ENCODE measurements at places on chromosomes 5 and 9.

DNA sequence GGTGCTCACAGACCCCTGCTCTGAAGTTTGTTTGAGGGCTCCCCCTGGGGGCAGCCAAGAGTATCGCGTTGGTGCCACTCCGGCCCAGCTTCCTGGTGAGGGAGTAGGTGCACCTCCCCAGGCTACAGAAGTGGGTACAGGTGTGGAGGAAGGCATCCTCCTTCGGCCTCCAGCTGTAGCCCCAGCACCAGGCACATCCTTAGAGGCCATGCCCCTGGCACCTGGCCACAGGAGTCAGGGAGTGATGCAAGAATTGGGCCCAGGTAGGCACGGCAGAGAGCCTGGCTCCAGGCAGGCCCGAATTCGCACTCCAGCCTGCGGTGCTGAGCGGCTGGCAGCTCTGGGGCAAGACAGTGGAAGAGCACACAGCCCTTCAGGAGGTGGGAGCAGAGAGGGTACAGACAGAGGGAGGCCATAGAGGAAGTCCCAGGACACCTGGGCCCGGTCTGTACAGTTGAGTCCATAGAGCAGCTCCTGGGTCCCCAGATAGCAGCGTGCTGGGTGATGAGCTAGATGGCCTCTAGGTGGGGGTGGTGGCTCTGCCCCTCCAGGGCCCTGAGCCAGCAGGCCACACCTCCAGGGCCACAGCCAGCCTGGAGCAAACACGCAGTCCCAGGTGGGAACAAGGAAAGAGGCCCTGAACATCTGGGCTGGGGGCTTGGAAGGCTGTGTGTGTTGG is 2.4 kb downstream of the SAPCD2 start:
- DNase-seq = peak; percentile 78

DNA sequence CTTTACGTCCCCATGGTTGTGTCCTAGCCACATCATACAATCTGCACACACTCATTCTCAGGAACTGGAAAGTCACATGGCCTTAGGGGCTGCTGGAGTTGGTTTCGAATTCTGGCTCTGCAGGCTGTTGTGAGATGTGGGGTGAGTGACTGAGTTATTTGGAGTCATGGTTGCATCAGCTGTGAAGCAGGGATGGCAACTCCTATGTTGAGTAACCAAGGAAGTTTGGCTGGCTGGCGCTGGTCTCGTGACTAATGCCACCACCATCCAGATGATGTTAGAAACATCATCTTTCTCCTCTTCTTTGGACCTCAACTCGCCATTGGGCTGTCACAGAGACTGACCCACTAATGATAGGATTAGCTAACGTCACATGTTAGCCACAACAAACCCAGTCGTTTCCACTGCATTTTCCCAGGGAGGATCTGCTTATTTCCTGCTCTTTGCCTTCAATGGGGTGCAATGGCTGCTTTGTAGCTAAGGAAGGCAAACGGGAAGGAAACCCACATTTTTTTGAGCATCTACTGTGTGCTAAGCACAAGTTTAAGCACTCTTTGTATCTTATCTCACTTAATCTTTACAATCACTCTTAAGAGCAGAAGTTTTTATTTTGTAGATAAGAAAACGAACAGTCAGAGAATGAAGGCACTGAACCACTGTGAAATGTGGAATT is 78.1 kb upstream of the UBTD2 start:
- no peak for DNase-seq

DNA sequence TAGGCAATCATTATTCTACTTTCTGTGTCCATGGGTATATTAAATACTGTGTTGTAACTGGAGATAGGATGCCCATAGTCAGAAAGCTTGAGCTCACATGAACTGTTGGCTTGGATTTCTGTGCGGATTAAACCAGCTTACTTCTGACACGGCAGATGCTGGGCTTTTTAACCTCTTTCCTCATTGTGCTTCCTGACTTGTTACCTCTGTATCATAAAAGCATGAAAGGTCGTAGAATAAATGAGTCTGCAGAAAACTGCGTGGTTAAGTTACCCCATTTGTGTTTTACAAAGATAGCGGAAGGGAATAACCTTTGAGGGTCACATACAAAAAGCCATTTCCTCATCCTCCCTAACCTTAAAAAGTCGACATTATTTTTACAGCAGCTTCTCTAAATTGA is 199.5 kb upstream of the DMRT1 start:
- DNase-seq = peak; percentile 79

DNA sequence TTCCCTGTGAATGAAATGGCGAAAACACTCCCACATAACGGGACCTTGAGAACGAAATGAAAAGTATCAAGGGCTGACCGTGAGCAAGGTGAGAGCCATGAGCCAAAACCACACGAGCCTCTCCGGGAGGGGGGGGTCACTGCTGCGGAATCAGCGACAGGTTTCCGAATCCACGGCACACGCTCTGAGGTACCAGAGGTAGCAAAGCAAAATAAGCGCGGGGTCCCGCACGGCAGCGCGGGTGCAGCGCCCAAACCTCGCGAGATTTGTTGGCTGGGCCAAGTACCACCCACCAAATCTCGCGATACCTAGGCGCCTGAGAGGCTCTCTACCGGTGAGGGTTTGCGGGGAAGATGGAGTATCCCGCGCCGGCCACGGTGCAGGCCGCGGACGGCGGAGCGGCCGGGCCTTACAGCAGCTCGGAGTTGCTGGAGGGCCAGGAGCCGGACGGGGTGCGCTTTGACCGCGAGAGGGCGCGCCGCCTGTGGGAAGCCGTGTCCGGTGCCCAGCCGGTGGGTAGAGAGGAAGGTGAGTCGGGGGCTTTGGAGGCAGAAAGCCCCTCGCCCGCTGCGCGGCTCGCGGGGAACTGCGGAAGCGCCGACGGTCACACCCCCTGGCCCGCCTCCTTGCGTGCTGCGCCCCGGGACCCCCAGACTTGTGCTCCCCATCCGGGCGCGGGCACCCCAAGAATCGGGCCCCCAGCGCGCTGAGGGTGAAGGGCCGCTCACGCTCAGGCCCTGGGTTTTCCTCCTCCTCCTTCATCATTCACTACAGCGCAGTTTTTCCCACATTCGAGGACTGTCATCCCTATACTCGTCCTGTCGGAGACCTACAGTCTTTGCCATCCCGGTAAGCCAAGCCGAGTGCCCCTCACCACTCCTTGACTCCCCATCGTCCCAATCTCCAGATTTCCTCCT is at the start of gene ZNF346:
Gene ZNF346, plus strand, starts transcription at position 311 of the 917 bp plus-strand sequence. Its CDS starts 43 bp downstream, at position 354.
- DNase-seq = peak; percentile 81

DNA sequence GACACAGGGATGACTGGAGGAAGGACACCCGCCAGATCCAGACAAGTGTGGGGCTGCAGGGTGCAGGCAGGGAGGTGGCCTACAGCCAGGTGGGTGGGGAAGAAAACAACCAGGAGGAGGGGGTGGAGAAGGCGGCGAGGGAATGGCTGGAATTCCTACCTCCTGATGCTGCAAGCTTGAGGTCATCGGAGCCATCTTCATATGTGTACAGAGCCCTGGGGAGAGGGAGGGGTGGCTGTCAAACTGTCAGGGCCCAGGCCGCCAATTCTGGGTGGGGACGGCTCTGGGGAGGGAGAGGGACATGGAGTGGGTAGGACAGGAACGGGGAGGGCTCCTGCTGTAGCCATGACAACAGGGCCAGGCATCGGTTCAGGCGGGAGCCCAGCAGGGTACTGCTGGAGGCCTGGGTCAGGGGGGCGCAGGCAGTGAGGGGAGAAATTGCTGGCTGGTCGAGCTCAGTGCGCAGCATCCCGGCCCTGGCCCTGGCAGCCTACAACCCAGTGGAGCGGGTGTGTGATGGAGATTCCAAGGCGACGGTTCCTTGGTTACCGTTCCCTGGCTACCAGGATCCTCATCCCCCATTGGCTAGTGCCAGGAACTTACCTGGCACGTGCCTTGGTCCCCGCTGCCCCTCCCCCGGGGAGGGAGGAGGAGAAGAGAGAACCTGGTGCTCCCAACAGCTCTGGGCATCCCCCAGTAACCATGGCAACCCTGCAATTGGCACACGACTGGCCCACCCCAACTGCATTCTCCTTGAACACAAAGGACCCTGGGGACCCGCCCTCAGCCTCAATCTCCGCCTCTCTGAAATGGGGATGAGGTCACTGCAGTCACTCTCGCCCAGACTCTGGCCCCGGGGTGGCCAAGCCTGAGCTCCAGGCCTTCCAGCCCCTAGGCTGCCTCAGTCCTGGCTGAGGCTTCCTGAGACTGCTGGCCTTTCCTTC is 4.5 kb downstream of the DBN1 start:
- DNase-seq = no peak

DNA sequence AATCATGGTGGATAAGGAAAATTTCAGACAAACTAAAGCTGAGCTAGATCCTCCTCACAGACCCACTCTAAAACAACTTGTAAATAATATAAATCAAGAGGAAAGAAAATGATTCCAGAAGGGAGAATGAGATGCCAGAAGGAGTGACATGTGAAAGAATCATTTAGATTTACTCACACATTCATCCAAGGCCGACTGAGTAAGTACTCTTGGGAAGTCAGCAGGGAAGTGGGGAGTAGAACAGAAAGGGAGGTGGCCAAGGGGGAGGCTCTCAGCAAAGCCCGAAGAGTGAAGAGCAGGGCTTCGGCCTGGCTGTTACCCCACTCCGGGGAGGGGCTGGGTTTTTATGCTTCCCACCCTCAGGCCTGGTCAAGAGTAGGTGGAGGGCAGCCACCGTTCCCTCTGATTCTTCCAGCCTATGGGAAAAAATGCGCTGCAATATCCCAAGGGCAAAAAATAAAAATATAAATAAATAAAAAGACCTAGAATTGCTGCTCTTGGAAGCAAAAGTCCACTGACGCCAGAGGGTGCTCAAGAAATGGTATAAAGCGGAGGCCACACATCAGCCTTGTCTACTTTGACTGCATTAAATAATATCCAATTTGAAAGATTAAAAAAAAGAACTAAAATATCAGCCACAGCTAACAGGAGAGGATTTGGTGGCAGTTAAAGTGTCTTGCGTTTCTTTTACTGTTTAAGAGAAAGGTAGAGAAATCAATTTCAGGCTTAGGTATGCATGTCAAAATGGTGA is 110.2 kb upstream of the COL5A1 start:
- no peak for DNase-seq

- DNase-seq = peak; percentile 26
These were observed 872 bp downstream of the TXNDC15 start for GRCh38 chr5:134874831-134875655.

- DNase-seq = peak; percentile 35
These were observed 965 bp downstream of the PTGDS start for GRCh38 chr9:136978073-136978864.

- DNase-seq = peak; percentile 48
These were observed 177.9 kb downstream of the C9orf50 start for GRCh38 chr9:129442803-129443511.

- no peak for DNase-seq
These were observed 33.5 kb upstream of the ALDOB start for GRCh38 chr9:101469026-101469425.

GRCh38 chr5:15627109-15627508 is 127.1 kb downstream of the FBXL7 start:
- DNase-seq = no peak

DNA sequence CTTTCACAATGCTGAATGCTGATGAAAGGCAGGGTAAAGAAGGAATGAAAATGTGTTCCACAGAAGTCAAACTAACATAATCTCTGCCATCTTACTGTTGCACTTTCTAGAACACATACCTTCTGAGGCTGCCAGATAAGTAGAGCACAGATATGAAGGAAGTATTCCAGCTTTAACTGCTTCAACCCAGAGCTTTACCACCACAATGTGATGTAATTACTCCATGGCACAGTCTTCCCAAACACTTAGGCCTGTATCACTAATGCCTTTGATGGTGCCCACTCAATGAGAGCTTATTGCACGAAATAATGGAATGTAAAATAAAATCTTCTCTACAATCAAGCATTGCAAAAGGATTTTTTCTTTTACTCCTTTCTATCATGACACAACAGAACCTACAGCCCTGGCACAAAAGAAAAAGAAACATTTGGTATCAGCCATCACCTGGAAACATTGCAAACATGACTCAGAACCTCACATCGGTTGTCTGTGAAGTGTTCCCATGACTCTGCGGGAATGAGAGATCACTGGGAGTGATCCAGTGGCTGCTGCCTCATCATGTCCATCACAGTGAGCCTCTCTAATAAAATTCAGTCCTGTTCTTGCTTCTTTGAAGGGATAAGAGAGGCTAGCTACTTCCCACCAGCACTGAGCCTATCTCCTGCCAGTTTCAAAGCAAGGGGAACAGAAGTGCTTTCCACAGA is 385.8 kb downstream of the EFNA5 start:
- no peak for DNase-seq

GRCh38 chr9:126671381-126671831 is 57.7 kb downstream of the LMX1B start:
- DNase-seq = peak; percentile 42

- peak; percentile 47 for DNase-seq
These were observed 13.1 kb upstream of the IFNA5 start for GRCh38 chr9:21317956-21318923.
